ENCODE measurements at places on chromosomes 16 and 17. TPM values are rescaled to one million over a fixed set of nuclear protein-coding genes. Genes with fewer than 3 reads are reported as not detected.

Gene HS3ST3B1
- total RNA-seq, result 0.68 TPM

Gene LLGL2
- total RNA-seq, result 30.9 TPM

Gene ZNF385C
- not detected for total RNA-seq

Gene GINS3
- total RNA-seq, result 21.6 TPM

Gene KRTAP9-4
- not detected for total RNA-seq

Gene HOXB8
- 9.2 TPM for total RNA-seq

Gene GCGR
- total RNA-seq, result 0.35 TPM

Gene KRT33A
- total RNA-seq, result not detected

Gene RASD1
- total RNA-seq, result 1.2 TPM

Gene SPNS3
- not detected for total RNA-seq

Gene LDHD
- total RNA-seq, result 0.34 TPM

Gene PDE6G
- 1.9 TPM for total RNA-seq

Gene KRT17
- total RNA-seq, result 1.0 TPM

Gene DUSP14
- total RNA-seq, result 46.9 TPM

Gene CHTF18
- total RNA-seq, result 9.9 TPM

Gene ABCC11
- 0.22 TPM for total RNA-seq

Gene LRRC75A
- 1.3 TPM for total RNA-seq

Gene CHST5
- 0.08 TPM for total RNA-seq

Gene RGS11
- 4.4 TPM for total RNA-seq

Gene CCL4L2
- not detected for total RNA-seq

Gene MRPS7
- 178 TPM for total RNA-seq
